Left colon (tissue), 2 donors: ENCODE measurements at places on chromosomes 5 and 9. TPM values are rescaled to one million over a fixed set of nuclear protein-coding genes. Genes with fewer than 3 reads are reported as not detected.

BAAT gene
- total RNA-seq: not detected

PCDHA9 gene
- 0.15 TPM for total RNA-seq

NDOR1 gene
- 12.1 TPM for total RNA-seq

GNE gene
- total RNA-seq: 94.0 TPM

ACTBL2 gene
- total RNA-seq: not detected
